ENCODE measurements at places on chromosomes 11 and 22.
A peak's percentile ranks its signal among the peaks of the same experiment; 100 is the strongest.

- H3K36me3 ChIP-seq, result no peaks in the 10 kb centered on the region
- H3K27ac ChIP-seq, result no peak overlapping the region
- DNase-seq, result no peak
- peaks cover 91% of the 10 kb centered on the region for H3K27me3 ChIP-seq
- H3K4me1 ChIP-seq, result no peaks in the 10 kb centered on the region
These were observed 17.6 kb upstream of the AMOTL1 start for GRCh38 chr11:94750319-94751217.

- peaks cover 13% of the 10 kb centered on the region for H3K36me3 ChIP-seq
- no peak overlapping the region for H3K4me3 ChIP-seq
These were observed 12.8 kb downstream of the FBXO3 start for GRCh38 chr11:33761471-33761870.

GRCh38 chr11:134142536-134142935 is 73.7 kb downstream of the JAM3 start:
- H3K4me1 ChIP-seq, result no peaks in the 10 kb centered on the region
- H3K27me3 ChIP-seq, result no peaks in the 10 kb centered on the region
- H3K27ac ChIP-seq, result no peak overlapping the region
- H3K4me3 ChIP-seq, result no peak overlapping the region
- H3K36me3 ChIP-seq, result peaks cover 13% of the 10 kb centered on the region

DNA sequence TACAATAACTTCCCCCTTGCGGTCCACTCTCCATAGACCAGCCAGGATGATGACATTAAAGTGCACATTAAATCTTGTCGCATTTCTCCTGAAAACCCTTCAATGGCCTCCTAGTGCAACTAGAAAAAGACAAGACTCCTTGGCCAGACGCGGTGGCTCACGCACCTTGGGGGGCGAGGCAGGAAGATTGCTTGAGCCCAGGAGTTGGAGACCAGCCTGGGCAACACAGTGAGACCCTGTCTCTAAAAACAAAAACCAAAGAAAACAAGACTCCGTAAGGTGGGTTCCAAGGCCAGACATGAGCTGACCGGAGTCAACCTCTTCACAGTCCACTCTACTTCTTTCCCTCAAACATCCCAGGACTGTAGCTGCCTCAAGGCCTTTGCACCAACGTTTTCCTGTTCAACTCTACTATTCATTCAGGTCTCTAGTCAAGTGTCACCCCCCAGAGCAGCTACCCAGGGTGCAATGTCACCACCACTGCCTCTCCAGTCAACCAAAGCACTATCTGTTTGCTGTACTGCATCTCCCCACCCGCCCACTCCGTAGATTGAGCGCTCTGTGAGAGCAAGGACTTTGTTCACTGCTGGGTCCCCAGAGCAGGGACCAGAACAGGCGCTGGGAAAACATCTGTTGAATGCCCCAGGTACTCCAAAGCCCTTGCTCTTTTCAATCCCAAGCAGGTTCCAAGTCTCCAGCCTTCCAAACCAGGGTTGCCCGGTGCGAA is 739 bp downstream of the ZMAT5 start:
- peaks cover 8% of the 10 kb centered on the region for H3K4me1 ChIP-seq
- H3K4me3 ChIP-seq, result peak overlapping the region; percentile 87

- no peak for DNase-seq
- H3K27ac ChIP-seq, result no peak overlapping the region
- no peaks in the 10 kb centered on the region for H3K36me3 ChIP-seq
- no peak overlapping the region for H3K4me3 ChIP-seq
- H3K27me3 ChIP-seq, result no peaks in the 10 kb centered on the region
These were observed 1234.0 kb downstream of the TBC1D22A start for GRCh38 chr22:47996446-47996857.

GRCh38 chr11:14067686-14068085 is 105.2 kb downstream of the SPON1 start:
- no peak overlapping the region for H3K4me3 ChIP-seq
- H3K4me1 ChIP-seq, result peaks cover 10% of the 10 kb centered on the region
- H3K36me3 ChIP-seq, result no peaks in the 10 kb centered on the region
- H3K27me3 ChIP-seq, result peaks cover 4% of the 10 kb centered on the region
- H3K27ac ChIP-seq, result no peak overlapping the region

DNA sequence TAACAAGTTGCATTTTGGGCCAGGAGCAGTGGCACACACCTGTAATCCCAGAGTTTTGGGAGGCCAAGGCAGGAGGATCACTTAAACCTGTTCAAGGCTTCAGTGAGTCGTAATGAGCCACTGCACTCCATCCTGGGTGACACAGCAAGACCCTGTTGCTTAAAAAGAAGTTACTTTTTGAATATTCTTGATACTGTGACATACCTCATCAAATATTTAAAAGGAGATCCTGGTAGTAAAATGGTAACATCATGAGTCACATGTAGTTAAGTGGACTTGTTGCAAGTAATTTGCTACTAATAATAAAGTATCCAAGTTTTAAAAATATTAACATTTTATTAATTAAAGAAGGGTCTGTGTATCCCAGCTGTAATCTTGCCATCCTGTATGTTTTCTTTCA is 18.3 kb downstream of the HMGXB4 start:
- H3K27ac ChIP-seq, result no peak overlapping the region
- DNase-seq, result no peak
- H3K36me3 ChIP-seq, result peaks cover 8% of the 10 kb centered on the region
- no peaks in the 10 kb centered on the region for H3K27me3 ChIP-seq
- H3K4me3 ChIP-seq, result no peak overlapping the region
